Vagina (tissue), 2 donors: ENCODE measurements at places on chromosomes 12 and 14.

DNA sequence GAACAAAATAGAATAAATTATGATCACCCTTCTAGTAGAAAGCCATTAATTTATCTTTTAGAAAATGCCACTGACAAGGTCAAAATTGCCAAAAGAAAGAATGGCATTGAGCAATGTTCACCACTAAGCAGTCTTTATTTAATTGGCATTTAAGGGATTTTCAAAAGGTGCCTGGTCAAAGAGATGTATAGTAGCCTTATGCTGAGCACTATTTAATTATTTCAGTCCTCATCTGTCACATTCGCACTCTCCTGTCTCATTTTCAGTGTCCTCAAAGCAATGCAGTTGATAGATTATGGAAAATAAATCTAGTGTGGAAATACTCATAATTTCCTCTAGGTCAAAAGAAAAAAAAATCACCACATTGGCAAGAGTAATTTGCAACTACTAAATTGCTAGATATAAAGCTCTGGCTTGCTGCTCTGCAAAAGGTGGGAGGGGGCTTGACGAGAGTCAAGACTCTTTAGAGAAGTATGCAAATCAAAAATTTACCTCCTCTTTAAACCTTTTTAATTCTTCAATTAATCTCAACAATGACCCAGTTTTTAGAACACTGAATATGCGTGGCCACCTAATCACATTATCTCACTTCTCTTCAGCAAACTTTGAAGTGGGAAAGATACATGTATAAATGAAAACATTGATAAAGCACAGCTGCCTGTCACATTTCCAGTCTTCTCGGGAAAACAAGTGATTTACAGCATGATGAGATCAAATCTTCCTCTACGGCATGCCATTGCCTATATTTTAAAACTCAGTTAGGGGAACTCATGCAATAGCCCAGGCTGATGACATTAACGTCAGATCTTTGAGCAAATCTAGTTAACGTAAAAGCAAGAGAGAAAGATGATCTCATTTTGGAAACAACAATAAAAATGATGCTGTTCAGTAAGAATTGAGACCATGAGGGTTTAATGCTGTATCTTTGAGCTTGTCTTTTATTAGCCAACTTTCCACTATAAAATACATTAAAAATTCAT, 373.1 kb upstream of the DCN start:
- no peak for DNase-seq

DNA sequence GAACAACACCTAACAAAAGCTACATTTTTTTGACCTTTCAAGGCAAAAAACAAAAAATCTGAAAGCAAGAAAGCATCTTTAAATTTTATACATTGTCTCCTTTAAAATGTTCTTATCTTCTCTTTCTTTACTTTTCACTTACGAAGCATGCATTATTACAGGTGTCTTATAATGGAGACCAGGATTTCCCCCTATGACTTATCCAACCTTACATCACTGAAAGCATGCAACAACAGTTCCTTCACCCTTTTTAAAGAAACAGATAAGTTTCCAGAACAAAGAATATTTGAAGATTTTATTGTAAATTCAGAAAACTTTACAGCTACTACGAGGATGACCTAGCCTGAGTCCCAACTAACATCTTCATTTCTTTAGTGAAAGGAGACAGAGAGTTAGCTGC, 277.2 kb downstream of the AKAP6 start:
- no peak for DNase-seq

GRCh38 chr12:24135158-24135850, 185.8 kb upstream of the SOX5 start:
- no peak for DNase-seq

GRCh38 chr12:72369423-72369959, 97.3 kb downstream of the TRHDE start:
- DNase-seq = no peak

DNA sequence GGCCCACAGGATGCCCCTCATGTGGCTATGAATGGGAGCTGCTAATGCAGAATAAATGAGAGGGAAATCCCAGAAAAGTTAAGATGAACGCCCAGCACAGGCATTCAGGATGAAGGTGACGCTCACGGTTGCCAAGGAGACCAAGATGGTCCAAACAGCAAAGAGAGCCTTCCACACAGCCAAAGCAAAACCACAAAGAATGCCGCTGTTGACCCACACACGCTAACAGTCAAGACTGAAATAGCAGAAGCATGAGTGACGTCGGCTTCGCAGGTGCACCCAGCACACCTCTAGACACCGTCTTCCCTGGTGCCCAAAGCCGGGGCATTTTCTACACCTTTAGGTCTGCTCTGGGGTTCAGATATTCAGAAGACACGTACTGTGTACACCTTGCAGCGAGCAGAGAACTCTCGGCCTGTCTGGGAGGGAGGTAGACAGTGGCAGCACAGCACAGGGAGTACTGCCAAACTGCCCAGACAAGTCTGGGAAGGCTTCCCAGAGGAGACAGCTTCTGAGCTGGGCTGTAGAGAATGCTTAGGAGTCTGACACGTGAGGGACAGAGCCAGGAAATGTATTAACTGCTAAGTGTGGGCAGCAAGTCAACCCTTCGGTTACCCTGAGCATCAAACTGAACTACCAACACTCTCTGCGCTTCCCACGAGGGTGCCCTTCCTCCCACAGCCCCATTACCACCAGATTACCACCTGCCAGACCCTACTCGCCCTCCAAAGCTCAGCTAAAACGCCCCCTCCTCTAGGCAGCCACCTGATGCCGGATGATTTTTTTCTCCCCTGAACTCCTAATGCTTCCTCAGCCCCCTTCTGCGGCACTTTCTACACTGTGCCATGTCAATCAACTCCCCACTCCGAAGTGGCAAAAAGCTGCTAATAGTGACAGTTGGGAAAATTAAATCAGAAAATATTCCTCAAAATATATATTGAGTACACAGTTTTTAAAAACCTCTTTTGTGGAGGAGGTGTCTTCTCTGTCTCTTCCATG, 50.1 kb downstream of the CCDC88C start:
- no peak for DNase-seq

DNA sequence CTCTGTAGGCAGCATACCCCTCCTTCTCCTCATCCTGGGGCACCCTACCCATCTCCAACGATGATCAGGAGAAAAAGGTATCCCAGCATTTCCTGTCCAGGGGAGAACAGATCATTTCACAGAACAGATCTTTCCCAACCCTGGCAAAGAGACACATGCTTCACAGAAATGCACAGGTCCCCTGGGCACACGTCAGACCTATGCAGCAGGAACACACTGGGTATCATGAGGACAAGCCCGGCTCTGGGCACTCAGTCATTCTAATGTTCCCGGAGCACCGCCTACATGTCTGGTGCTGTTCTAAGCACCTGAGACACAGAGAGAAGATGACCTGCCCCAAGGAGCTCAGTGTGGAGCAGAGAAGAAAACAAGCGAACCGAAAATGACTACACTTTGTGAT, 56.2 kb downstream of the ACTN1 start:
- no peak for DNase-seq

- DNase-seq = no peak
These were observed 2.1 kb upstream of the CDKN1B start for GRCh38 chr12:12715128-12715458.

GRCh38 chr12:66775871-66776270, 97.0 kb upstream of the GRIP1 start:
- no peak for DNase-seq

GRCh38 chr12:51714666-51715065, 123.6 kb downstream of the SCN8A start:
- no peak for DNase-seq

GRCh38 chr14:44168566-44168965, 338.5 kb downstream of the FSCB start:
- no peak for DNase-seq

GRCh38 chr14:105989566-105990302, 463.4 kb downstream of the TMEM121 start:
- no peak for DNase-seq

DNA sequence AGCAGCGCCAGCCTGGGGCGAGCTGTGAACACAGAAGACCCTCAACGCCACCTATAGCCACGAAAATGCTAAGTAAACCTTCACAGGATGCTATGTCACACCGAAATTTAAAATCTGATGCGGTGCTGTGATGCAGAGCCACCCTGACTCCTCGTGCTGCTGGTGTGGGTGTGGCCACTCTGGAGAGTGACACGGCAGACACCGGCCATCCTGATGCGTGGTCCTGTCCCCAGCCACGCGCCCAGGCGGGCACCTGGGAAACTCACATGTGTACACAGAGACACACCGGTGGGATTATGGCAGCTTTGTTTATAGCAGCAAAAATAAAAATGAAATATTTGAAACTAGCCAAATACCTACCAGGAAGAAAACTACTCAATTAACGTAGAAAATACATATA, 138.3 kb upstream of the SFSWAP start:
- no peak for DNase-seq

DNA sequence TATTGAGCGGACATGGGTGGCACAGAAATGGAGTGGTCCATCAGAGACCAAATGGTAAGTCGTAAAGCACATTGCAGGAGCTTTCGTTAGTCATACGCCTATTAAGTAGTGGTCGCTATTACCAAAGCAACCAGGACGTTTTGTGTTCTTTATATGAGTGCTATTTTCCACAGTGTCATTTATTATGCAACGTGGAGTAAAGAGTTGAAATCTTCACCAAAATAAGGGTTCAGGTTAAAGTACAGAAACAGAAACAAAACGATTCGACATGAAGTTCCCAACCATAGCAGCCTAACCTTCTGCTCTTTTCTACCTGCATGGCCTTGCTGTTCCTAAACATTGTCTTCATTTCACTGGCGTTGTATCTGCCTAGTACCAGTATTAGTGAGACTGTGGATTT, 20.1 kb upstream of the FGD4 start:
- no peak for DNase-seq

DNA sequence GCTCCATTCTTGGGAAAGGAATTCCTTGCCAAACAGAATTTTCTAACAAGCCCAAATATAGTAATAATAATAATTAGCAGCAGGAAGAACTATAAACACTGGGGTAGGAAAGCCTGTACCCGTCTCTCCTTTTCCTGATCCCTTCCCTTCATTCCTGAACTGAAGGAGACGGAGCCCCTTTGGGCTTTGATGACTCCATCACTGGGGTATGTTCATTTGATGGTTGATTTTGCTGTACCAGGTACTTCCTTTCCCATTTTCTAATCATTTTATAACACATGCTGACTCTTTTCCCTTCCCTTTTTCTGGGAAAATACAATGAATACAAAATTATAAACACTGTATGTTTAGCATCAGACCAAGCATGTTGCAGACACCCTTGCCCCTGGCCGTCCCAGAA, 3.6 kb upstream of the RCOR1 start:
- no peak for DNase-seq

DNA sequence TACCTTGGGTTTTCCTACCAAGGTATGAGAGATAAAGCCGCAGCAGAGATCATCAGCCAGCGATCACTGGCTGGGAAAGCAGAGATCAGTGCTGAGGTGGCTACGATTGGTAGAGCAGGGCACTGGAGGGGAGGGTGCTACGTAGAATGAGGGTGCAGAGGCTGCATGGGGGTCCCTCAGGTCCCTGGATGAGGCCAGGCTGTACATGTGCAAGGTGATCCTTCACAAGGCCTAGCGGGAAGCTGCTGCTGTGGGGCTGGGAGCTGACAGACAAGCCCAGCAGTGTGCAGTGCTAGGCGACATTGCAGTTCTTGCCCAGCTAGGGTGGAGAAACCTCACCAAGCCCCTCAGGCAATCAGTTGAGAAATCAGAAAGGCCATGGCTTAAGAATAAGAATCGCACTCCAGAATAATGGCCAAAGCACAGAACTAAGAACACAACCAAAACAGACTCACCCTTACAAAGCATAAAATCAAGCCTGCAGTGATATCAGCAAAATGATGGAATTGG, 37.2 kb upstream of the GPR132 start:
- DNase-seq = no peak

DNA sequence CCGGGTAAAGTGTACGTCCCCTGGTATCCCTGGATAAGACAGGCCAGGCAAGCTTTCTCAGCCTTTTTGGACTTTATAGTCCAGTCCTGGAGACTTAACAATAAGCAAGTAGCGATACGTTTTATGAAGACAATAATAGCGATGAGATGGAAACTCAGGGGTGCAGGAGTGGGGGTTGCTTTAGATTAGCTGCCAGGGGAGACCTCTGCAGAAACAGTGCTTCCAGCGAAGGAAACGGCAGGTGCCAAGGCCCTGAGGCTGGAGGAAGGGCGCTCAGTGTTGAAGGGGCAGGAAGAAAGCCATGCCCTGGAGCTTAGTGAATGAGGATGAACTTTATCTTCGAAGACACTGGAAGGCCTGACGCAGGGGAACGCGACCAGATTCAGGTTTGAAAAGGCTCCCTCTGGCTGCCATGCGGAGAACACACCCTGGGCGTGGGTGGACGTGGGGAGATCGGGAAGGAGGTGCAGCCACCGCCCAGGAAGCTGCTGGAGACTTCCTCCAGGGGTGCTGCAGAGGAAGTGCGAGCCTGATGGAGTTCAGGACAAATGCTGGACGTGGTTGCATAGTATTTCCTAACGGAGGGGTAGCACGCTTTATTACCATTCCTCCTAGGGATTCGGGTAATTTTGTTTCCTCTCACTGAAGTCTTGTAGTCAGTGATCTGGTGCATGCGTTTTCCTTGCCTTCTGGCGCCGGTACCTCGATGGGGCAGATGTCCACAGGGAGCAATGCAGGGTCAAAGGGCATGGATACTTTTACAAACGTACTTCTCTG, 26.1 kb upstream of the UBC start:
- DNase-seq = peak; percentile 96

- no peak for DNase-seq
These were observed 46.9 kb upstream of the NOS1 start for GRCh38 chr12:117408161-117408791.

- peak; percentile 94 for DNase-seq
These were observed 71.9 kb downstream of the CRACR2A start for GRCh38 chr12:3680919-3681594.

GRCh38 chr14:45133683-45134050, 614 bp downstream of the FKBP3 start:
- DNase-seq = no peak

GRCh38 chr12:16150276-16150675, 127.2 kb downstream of the SLC15A5 start:
- no peak for DNase-seq

GRCh38 chr12:2804393-2805142, 7.9 kb upstream of the ITFG2 start:
- no peak for DNase-seq

DNA sequence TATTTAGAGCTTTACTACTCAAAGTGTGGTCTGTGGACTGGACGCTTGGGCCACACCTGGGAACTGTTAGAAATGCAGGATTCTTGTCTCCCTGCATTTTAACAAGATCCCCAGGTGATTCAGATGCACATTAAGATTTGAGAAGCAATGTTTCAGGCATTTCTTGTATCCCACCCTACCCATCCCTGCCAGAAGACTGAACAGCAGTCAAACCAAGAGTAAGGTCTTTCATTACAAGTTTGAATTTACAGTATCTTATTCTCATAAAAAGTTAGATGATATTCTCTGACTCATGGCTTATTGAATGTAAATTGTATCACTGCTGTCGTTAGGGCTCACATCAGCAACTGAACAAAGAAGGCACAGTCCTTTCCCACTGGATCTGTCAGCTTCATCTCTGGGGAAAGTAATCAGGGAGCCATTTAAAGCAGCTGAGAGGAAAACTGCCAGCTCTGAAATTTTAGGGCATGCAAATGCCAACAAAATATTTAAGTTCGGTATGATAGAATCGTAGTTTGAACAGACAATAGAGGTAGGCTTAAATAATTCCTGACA, 141.1 kb downstream of the AKAP6 start:
- no peak for DNase-seq
